ENCODE measurements at places on chromosomes 5 and 9. TPM values are rescaled to one million over a fixed set of nuclear protein-coding genes. Genes with fewer than 3 reads are reported as not detected.

Gene PCA3
- total RNA-seq: under 0.01 TPM

Gene ARL10
- total RNA-seq: 6.1 TPM

Gene SH3RF2
- 0.66 TPM for total RNA-seq

Gene IFNB1
- total RNA-seq: not detected

Gene TXNDC8
- not detected for total RNA-seq

Gene HARS2
- total RNA-seq: 22.2 TPM

Gene CDH9
- 0.33 TPM for total RNA-seq

Gene TAF11L5
- total RNA-seq: not detected

Gene ADAMTS2
- 31.8 TPM for total RNA-seq

Gene SPATA31D4
- not detected for total RNA-seq

Gene FOXD4L3
- total RNA-seq: not detected

Gene PJA2
- total RNA-seq: 178 TPM

All from esophagus muscularis mucosa (tissue), 4 donors.